ENCODE measurements at places on chromosomes 2 and 18. TPM values are rescaled to one million over a fixed set of nuclear protein-coding genes. Genes with fewer than 3 reads are reported as not detected.

The LYPD1 gene
- under 0.01 TPM for total RNA-seq

The NPPC gene
- total RNA-seq = not detected

The LRRC30 gene
- total RNA-seq = not detected

The FEV gene
- total RNA-seq = not detected
